ENCODE measurements at places on chromosomes 16 and 17.

GRCh38 chr17:37174205-37174604, 201.6 kb upstream of the C17orf78 start:
- DNase-seq, result no peak

- DNase-seq, result no peak
Observed at GRCh38 chr17:81593105-81593871, 41.1 kb upstream of the FAAP100 start.

GRCh38 chr17:50186661-50187393, 14.6 kb downstream of the COL1A1 start:
- no peak for DNase-seq

- no peak for DNase-seq
Observed at GRCh38 chr16:22915003-22915402, 101.0 kb downstream of the HS3ST2 start.

DNA sequence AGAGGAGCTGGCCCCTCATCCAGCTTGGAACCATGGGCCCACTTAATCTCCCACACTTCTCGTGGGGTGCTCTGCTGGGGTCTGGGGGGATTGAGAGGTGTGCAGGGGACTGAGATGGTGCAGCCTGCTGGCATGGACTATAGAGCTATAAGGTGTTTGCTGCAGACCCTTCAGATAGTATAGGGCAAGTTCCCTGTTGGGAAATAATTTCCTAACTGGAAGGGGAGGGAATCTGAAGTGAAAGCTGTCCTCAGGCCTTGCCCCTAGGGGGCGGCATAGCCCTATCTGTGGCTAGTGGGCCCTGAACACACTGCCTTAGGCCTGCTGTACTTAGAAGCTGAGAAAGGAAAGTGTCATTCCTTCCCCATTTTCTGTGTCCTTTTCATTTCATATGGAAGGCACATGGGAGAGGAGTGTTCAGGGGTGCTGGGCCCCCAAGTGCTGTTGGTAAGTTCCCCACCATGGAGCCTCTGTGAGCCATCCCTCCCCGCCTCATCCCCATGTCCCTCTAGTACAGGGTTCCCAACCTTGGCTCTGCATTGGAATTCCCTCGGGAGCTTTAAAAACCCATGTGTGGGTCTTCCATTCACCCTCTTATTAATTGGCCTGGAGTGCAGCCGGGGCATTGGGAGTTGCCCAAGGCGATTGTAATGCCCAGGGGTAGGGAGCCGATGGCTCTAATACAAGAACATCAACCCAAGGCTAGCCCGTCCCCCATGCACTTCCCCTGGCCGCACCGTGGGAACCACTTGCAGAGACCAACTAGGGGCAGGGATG, 19.7 kb downstream of the GOSR2 start:
- no peak for DNase-seq

DNA sequence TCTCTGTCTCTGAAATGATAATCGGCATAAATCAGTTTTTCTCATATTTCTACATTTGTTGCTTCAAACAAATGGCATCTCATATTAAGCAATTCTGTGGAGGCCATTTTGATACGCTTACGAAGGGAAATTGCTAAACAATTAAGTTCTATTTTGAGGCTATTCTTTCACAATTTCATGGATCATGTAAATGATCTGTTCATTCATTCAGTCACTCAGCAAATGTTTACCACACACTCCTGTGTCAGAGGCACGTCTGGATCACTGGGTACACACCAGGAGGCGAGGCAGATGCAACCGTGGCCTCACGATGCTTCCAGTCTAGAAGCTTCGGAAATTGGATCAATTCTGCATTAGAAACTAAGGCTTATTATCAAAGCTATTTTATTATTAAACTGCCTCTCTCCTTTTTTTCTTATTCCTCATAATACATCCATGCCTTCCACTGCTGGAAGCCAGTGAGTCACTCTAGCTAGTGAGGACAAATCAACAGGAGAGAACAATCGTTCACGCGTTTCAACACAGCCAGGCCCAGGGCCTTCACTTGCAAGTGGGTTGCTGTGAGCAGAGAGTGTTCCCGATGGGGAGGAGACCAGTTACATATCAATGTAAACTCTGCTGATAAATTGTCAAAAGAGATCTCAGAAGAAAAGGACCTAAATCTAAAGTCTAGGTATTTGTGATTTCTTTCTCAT, 11.3 kb upstream of the SLC39A11 start:
- no peak for DNase-seq

- DNase-seq, result no peak
Observed at GRCh38 chr17:14302091-14302430, 1.2 kb downstream of the HS3ST3B1 start.

DNA sequence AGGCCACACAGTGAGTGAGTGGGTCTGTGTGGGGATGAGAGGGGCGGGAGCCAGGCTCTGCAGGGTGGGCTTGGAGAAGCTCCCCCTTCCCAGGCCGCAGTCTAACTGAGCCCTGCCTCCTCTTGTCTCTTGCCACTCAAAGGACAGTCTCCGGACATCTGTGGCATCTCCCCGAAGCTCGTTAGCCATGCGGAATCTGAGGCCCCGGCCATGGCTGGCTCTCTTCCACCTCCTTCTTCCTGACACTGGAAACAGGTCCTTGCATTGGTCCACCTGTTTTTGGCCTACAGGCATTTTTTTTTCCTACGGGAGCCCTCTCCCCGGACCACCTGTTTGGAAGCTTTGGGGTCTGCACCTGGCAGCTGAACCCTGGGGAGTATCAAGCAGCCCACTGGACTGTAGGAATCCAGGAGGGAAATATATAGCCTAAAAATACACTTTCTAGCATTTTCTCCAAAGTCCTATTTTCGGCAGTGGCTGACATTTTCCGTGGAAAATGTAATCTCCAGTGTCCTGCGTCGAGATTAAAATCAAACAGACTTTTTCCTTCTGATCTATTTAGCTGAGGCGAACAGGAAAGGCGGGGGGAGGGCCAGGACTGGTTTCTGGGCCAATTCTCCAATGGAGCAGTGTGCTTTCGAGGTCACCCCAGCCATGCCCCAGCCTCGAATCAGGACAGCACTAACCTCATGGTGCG, 9.1 kb downstream of the ATP2A3 start:
- no peak for DNase-seq

DNA sequence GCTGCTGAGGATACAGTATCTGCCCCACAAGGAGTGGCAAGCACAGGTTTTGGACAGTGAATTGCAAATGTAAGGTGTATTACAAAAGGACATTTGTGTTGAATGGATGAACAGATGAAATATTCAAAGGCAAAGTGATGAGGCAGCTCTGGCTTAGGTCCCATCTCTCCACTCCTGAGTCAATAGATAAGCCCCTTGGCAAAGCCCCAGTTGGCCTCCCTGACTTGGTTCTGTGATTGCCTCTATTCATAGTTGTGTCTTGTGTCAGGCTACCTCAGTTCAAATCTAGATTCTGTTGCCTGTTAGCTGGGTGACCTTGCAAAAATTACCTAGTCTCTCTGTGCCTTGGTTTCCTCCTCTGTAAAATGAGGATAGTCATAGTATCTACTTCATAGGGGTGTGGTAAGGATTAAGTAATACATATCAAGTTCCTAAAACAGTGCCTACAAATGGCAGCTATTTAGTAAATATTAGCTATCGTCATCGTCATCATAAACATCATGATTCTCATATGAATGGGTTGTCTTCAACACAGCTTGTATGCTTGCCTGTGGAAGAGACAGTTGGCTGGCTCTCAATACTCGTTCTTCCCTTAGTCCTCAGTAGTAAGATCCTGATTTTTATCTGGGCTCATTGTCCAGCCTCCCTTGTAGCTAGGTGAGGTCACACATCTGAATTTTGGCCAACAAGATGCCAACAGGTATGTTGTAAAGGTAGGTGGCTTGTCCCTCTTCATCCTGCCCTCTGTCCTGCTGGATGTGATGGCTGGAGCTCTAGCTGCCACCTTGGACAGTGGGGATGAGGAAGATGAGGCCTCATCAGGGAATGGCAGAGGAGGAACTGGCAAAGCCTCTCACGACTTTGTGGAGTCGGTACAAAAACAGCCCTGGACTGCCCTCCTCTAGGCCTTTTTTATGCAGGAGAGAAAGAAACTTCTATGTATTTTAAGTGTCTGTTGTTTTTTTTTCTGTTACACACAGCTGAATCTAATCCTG, 2.1 kb upstream of the MFAP4 start:
- no peak for DNase-seq

GRCh38 chr17:16343569-16343968, 9.7 kb downstream of the CENPV start:
- no peak for DNase-seq

GRCh38 chr16:68408428-68408827, 39.9 kb downstream of the SMPD3 start:
- DNase-seq, result no peak

GRCh38 chr17:63421681-63422645, 24.1 kb downstream of the CYB561 start:
- DNase-seq, result no peak

DNA sequence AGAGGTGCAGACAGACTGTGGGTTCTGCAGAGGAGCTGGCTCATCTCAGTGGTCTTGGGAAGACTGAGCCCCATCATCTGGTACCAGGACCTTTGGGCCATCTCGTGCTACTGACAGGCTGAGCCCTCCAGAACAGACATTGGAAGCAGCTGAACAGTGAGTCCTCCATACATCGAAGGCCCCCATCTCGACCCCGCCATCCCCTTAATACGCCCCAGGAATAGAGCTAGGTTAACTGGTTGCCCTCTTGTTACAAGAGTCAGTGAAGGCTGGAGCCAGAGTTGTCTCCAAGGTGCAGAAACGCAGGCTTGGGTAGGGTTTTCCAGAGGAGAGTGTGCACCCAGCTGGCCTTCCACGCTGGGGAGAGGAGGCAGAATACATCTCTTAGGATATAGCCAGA, 76.0 kb downstream of the N4BP1 start:
- no peak for DNase-seq

DNA sequence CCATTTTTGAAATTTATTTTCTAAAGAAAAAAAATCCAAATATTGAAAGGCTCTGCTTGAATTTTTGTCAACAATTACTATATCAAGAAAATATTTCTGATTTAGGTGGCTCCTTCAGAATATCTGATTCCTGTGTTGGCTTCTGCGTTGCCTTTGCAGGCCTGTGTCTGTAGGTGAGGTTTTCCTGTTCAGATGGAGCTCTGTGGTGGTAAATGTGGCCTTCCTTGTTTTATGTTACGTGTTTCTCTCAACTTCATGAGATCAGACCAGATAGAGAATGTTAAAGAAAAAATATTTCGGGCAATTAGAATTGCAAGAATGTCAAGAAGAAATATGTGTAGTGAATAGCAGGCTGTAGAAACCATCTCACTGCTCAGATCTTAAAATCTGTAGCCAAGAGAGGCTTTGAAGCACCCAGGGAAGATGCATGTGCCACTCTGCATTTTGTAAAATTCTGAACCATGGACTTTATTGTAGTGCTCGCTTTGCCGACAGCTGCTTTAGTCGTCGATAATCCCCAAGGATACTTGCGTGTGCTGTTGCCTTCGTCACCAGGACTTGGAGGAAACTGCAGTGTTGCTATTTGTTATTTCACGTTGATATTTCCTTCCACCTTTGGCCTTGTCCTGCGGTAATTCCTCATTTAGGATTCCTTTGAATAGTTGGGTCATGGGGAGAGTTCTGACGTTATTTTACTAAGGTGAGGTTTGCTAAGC, 69.9 kb downstream of the RPTOR start:
- no peak for DNase-seq

DNA sequence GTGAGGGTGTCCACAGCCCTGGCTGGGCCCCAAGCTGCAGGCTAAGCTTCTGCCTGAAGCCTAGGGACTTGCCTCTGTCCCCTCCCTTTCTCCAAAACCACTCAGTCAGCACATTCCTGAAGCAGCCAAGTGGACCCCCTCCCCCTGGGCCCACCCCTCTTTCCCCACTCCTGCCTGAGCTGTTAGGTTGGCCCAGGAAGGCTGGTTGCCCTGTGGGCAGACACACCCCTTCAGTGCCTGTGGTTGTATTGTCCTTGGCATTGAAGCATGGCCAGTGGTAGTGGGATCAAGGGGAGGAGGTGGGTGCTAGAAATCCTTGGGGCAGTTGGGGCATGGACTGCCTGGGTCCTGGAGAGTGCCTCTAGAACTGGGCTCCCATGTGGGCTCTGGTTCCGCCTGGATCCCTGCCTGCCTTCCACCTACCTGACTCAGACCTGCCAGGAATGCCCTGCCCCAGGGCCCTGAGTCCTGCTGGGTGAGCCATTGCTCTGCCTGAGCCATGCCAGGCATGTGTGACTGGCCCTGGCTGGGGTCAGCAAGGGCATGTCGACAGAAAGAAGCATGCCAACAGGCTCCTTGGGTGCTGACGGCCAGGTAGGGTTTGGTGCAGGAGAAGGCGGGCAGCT, 2.1 kb downstream of the TRAF4 start:
- no peak for DNase-seq

- no peak for DNase-seq
Observed at GRCh38 chr17:45906237-45906636, 11.9 kb downstream of the MAPT start.

- no peak for DNase-seq
Observed at GRCh38 chr17:64004903-64005733, 7.0 kb downstream of the PRR29 start.

GRCh38 chr16:85627526-85628264, 14.6 kb downstream of the GSE1 start:
- DNase-seq, result no peak

GRCh38 chr16:31243734-31244670, 15.8 kb upstream of the ITGAM start:
- DNase-seq, result no peak

- DNase-seq, result no peak
Observed at GRCh38 chr16:85309656-85310587, 197.7 kb upstream of the CIBAR2 start.

GRCh38 chr16:74603848-74604247, 3.1 kb downstream of the GLG1 start:
- DNase-seq, result no peak

DNA sequence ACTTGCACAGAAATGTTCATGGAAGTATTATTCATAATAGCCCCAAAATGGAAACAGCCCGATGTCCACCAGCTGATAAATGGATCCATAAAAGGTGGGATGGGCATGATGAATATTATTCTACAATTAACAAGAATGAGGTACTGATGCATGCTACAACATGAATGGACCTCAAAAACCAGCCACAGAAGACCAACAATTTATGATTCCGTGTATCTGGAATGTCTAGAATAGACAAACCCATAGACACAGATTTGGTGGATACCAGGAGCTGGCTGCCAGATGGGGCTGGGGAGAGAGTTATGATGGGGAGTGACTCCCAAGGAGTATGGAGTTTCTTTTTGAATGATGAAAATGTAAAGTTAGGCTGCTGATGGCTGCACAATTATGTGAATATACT, 10.8 kb upstream of the NAGLU start:
- peak; percentile 59 for DNase-seq
